ENCODE measurements at places on chromosomes 12 and 14.

DNA sequence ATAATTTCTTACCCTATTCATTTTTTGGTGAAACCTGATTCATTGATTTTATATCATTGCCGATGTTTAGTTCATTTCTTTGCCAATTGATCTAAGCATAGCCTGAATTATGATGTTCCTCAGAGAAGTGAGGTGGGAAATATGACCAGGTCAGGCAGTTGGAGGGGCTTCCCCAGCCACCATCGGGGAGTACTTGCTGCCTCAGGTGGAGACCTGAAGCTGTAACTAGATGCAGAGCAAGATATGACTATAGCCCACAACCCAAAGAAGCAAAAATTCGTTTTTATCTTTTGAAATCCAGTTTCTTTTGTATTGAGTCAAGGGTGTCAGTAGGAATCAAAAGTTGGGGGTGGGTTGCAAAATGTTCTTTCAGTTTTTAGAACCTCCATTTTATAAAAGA, 7.9 kb downstream of the PTGDR start:
- no peak for DNase-seq

- DNase-seq: no peak
Observed at GRCh38 chr14:100187247-100187833, 27.9 kb upstream of the DEGS2 start.

GRCh38 chr12:92248977-92249376, 103.3 kb upstream of the BTG1 start:
- no peak for DNase-seq

DNA sequence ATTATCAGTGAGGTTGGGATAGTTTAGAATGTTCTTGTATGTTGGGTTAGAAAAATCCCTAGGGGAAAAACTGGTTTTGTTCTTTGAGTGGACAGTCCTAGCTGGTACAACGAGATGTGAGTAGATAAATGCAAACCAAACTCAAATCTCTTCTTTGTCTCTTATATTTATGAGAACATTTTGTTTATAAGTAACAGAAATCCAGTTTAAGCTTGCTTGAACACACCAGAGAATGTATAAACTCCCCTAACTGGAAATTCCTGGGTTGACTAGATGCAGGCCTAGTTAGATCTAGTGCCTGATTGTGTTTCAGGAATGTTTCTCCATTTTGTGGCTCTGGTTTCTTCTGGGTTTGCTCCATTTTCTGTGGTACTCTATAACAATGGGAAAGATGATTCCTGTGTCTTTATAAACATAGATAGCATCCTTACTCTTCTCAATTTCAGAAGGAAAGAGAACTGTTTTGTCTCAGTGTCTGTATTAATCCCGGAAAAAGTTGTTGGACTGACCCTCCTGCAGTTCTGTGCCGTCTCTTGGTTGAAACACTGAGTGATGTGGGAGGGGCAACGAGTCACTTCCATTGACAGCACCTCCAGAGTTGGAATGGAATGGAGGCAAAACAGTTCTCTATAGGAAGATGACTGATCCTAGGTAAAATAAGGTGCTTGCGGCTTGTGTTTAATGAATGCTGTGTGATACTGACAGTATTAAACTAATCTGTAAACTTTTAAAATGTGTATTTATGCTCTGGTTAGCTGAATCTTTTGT, 244.8 kb downstream of the TMTC2 start:
- DNase-seq: no peak

DNA sequence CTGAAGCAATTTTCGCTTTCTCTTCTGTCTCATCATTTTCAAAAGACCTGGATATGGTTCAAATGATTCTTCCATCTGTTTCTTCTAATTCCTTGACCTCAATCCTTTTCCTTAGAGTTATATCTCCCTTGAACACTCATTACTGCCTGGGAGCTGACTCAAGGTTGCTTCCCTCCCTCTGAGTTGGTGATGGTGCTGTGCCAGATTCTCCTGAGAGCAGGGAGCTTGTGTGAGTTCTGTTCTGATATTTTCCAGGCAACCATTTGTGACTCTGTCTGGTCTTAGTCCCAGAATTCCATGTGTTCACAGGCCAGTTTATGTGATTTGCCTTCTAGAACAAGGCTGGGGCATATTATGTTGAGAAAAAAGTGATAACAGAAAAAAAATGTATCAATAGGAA, 505.1 kb upstream of the SYT1 start:
- no peak for DNase-seq

DNA sequence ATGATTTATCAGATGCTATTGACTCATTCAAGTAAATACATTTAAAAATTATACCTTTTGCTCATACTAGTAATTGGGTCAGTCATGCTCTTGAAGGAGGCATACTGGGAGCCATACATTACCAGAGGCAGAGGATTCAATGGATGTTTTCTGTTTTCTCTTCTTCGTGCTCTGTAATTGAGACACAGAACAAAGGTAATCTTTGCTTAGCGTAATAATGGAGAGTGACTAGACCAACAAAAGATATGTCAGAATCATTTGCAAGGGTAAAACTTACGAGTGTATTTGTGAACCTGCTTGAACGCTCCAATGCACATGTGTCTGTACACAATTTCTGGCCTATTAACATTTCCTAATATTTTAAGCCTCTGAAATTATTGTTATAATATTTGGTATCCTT, 296.4 kb downstream of the FOXG1 start:
- DNase-seq: no peak

- DNase-seq: no peak
Observed at GRCh38 chr12:131607658-131608447, 103.0 kb upstream of the SFSWAP start.

- no peak for DNase-seq
Observed at GRCh38 chr12:50282721-50283228, 545 bp downstream of the LIMA1 start.

DNA sequence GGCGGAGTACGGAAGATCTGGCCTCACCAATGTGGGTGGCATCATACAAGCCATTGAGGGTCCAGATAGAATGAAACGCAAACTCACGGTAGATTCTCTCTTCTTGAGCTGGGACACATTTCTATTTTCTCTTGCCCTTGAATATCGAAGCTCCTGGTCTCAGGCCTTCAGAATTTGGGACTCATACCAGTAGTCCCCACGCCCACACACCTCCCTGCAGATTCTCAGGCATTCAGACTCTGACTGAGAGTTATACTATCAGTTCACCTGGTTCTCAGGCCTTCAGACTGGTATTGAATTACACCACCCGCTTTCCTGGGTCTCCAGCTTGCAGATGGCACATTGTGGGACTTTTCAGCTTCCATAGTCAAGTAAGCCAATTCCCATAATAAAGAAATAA, 37.8 kb downstream of the EIF2S3B start:
- no peak for DNase-seq

GRCh38 chr14:24632336-24632735, 1.7 kb downstream of the GZMB start:
- DNase-seq: no peak

DNA sequence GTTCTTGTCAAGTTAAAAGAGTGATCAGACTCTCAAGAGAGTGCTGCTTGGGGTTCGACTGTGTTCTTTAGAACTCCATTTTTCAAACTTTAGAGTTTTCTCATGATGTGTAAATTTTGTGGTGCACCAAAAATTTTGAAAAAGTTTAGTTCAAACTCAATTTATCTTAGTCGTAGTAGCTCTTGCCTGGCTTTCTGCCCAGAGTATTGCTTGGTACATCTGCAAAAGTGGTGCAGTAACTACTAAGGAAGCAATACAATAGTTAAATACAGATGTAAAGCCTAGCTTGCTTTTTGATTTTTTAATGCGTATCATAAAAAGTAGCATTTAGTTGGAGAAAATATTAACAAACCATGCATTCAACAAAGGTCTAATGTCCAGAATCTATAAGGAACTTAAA, 9.5 kb upstream of the CCDC91 start:
- no peak for DNase-seq
